ENCODE measurements at places on chromosomes 5 and 9.

DNA sequence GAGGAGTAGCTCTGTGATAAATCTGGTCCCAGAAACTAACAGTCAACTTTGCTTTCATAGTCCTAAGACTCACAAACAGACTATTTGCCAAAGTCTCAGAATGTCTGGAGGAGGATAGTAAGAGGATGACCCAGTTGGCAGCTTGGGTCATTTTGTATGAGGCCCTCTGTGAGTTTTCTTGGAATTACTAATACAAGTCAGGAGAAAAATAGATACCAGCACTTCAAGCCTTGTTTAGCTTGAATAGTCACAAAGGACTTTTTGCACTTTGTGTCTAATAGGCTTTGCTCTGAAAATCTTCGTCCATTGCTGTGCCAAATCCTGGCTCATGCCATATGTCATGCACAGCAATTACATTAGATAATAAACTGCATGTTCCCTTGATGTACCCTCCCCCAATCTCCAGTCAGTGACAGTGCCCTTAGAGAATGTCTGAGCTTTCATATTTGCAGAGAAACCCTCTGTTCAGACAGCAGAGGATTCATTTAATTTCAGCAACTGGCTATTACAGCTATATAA lies 612.8 kb downstream of the CSNK1G3 start:
- DNase-seq, result no peak

- no peak for DNase-seq
Observed at GRCh38 chr5:89728134-89728533, 681.4 kb downstream of the CETN3 start.

DNA sequence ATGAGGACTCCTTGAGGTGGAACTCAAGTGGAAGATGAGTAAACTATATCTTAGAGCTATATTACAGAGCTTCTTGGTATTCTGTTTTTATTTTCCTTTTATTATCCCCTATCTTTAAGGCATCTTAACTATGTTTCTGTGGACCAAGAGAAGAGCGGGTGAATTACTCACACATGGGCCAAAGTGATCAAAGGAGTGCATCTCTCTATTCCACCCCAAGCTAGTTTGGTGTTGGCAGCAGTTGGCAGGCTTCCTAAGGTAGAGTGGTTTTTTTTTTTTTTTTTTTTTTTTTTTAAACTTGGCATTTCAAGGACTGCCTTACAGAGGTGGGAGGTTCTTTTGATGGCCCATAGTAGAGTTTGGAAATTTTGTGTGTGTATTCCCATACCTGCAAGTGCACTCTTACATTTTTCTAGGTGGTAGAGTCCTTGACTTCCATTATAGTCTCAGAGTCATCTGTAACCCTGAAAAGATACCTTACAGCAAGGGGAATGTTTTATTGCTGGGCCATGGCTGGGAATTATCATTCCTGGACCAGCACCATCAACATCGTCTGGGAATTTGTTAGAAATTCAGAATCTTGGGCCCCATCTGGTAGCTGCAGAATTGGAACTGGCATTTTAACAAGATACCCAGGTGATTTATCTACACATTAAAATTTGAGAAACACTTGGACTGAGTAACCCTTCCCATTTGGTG lies 51.0 kb downstream of the ARHGAP26 start:
- DNase-seq, result no peak

DNA sequence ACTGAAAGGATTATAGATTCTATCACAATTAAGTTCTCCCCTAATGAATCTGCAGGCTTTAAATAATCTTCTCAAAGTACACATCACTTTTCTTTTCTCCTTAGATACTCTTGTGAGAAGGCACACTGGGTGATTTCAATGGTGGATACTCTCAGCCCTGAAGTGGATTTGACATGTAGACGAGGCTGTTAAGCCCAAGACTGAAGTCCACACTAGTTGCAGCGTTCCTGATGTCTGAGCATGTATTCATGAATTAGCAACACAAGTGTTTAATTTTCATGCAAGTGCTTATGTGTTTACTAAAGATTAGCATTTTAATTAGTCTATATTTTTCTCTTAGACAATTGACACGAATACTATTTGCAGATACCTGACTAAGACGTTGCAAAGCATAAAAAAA lies 218.9 kb downstream of the TMEM161B start:
- no peak for DNase-seq

DNA sequence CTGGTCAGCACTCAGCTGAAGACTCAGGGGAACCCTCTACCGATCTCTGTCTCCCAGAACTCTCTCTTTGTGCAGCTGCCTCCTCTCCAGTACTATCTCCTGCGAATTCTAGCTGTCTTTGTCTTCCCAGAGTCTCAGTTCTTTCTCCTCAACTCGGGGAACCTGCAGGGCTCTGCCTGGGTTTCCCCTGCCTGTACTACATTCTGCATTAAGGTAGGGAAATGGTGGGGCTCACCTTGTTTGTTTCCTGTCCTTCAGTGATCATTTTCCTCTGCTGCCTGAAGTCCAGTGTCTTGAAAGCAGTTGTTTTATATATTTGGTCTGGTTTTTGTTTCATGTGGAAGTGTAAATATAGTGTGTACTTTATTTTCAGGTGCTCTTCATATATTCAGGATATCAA lies 43.1 kb upstream of the IGFBPL1 start:
- no peak for DNase-seq

GRCh38 chr5:87129046-87129445 lies 138.6 kb upstream of the RASA1 start:
- DNase-seq, result no peak

GRCh38 chr5:38265546-38266179 lies 7.3 kb downstream of the EGFLAM start:
- no peak for DNase-seq

DNA sequence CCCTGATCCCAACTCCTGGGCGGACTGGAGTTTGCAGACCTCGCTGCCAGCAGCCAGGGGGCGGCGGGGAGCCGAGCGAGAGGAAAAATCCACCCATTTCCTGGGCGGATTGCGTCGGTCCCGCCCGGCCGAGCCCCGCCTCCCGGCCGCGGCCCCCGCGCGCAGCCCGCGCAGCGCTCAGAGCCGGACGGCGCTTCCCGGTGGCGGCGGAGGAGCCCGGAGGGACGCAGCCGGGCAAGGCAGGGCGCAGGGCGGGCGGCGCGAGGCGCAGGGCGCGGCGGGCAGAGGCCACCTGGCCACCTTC lies at the start of gene OLFM1:
Gene OLFM1 (plus strand): TSS at position 180 of the 304 bp plus-strand sequence. CDS start 322 bp downstream, outside the sequence.
- DNase-seq, result no peak

GRCh38 chr5:62029303-62029702 lies 276.7 kb upstream of the KIF2A start:
- DNase-seq, result no peak

- no peak for DNase-seq
Observed at GRCh38 chr5:55860288-55860687, 9.1 kb downstream of the IL31RA start.

GRCh38 chr9:114200721-114201300 lies 45.5 kb downstream of the COL27A1 start:
- DNase-seq, result no peak

DNA sequence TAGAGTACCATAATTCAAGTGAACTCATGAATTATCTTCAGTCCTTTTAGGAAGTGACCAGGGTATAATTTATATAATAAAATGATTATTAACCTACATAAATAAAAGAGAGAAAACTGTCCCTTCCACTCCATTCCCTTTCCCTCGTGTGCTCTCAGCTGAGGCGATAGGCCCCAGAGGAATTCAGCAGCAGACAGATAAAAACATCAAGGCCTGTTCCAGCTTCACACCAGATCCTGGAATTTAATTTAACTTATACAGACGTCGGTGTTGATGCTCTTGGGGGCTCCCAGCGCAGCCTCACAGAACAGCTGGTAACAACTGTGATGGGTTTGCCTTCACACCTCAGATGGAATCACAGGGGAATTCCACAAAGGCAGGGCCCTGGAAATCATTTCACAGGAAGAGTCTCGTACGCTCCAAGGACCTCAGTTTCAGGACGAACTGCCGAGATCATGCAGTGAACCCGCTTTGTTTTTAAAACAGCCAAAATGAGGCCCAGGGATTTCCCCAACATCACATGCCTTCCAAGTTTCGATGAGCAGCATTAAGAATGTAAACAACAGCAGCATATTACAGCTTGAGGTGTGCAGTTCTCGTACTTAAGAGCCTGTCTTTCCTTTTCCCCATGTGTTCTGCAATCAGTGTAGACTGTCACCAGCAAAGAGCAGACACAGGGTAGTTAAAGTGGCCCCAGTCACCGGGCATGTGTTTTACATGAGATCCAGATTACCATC lies 73.6 kb upstream of the ALDH1B1 start:
- no peak for DNase-seq

DNA sequence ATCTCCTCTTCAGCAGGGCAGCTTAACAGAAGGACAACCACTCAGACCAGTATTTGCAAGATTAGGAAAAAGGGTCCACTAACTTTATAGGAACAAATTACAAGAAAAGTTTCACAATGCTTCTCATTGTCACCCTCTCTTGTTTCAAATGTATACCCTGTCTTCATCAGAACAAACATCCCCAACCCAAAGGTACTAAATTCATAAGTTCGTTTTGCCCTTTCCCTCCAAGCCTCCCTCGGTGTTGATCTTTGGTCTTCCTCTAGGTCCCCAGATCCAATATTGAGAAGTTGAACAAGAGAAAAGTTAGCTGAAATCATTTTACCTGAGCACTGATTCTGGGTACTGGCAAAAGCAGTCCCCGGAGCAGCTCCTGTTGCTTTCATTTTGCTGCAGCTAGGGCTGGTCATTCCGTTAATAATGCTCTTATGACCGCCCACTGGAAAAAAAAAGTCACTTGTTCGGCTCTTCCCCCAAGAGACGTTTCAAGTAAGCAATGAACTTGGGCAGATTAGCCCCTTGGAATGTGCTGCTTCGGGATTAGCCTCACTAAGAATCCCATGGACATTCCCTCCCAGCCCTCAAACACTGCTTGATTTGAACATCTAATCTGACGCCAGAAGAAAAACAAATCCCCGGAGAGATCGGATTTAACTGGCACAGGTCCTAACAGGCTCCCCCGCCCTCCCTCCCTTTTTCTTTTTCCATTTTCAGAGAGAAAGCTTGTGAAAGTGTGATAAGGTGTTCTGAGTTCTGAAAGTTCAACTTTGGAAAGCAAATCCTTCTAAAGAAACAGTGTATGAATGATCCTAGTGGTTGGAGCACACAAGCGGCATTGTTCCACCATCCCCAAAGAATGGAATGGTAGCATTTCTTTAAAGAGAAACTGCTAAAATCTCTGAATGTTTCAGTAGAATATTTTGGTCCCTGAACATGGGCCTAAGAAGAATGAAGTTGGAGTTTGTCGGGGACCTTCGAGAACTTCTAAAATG lies 252.5 kb downstream of the TRPM3 start:
- DNase-seq, result no peak

DNA sequence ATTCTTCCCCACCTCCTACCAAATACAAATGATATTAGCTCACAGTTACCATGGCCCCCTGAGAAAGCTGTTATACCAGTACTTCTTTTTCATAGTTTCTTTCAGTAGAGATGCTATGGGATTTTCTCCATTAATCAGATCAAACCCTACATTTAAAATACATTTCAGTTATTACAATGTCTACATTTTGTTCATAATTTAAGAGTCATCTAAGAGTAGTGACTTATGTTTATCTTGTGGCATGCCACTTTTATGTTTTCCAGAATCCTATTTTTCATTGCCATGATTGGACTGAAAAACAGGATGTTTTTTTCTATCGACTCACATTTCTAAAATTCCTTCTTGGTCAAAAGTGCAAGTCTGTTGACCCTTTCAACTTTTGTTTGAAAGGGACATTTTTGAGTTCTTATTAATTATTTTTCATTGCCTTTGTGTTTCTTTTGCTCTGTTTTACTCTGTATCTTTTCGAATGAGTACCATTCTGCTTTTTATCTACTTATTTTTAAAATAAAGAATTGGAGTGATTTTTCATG lies 77.4 kb upstream of the ANXA1 start:
- no peak for DNase-seq

DNA sequence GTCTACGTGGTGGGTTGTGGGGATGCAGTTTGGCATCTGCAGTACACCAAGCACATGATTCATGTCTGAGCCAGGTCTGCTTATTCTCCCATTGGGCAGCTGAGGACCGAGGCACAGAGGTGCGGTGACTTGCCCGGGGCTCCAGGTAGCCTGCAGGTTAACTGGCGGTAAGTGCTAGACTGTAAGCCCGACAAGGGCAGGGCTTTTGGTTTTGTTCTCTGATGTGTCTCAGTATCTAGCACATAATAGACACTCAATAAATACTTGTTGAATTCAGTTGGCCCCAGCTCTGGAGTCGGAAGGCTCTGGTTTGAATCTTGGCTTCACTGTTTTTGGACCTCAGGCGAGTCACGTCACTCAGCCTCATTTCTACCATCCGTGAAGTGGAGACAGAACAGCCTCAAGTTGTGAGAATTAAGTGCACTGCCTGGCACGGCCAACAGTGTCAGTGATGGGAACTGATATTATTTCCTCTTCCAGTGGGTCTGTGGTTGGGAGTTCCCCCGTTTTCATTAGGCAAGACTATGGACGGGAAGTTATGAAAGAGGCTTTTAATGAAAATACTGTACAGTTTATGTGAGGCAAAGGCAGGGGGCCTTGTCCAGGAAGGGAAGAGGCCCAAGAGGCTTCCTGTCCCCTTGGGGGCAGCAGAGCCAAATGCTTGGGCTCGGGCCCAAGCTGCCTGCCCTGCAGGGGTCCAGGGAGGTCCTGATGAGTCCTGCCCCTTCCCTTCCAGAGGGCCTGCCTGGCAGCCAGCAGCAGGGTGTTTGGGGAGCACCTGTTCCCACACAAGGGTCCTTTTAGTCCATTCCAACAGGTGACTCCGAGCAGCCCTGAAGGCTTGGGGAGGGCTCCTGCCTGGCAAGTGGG lies 3.3 kb downstream of the PRELID1 start:
- DNase-seq, result no peak

GRCh38 chr5:172443441-172444109 lies 10.8 kb downstream of the SH3PXD2B start:
- no peak for DNase-seq

DNA sequence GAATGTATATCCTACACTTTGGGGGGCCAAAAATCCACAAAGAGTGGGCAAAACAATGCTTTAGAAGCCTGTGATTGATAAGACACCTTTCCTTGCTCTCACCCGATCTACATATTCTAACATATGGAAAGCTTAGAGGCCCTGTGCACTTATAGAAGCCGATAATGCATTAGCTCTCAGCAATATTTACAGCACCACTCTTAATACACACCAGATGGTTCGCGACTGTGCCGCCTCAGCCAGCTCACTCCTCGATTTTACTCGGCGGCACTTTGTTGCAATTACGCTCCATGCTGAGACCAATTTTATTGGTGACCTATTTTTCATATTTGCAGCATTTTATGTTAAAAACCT lies 18.8 kb downstream of the NR2F1 start:
- no peak for DNase-seq

DNA sequence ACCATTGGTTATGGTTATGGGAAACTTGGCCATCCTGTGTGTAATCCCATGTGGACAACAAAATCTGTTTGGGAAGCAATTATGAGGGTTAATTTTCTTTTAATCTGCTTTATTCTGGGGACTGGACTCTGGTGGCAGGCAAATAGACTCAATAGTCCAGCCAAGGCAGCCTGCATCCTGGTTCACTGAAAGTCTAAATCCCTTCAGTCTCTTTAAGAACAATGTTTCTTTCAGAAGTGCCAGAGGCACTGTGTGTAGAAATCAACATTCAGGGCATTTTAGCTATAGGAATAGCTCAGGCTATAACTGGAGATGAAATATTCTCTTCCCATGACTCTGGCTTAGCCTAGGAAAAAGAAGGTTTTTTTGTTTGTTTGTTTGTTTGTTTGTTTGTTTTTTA lies 118.0 kb downstream of the SPATA31D1 start:
- DNase-seq, result no peak
